ENCODE measurements at places on chromosomes 7 and 10.

- DNase-seq = no peak
Observed at GRCh38 chr7:34603711-34604444, 54.1 kb upstream of the NPSR1 start.

GRCh38 chr10:100749309-100750217 is 4.2 kb downstream of the PAX2 start:
- no peak for DNase-seq

DNA sequence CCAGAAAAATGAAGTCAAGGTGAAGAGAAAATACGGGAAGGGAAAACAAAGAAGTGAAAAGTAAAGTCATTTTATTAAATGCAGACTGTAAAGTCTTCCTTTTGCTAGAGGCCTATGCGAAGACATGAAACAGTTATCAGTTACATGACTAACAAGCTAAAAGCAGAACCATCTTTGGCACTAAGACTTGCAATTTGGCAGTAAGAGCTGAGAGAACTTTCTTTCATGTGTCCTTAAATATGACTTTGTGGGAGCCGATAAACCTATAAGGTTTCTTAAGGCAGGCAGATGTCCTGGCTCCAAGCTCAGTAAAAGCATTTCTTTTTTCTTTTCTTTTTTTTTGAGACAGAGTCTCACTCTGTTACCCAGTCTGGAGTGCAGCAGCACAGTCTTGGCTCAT is 10.4 kb downstream of the ANLN start:
- DNase-seq = no peak

DNA sequence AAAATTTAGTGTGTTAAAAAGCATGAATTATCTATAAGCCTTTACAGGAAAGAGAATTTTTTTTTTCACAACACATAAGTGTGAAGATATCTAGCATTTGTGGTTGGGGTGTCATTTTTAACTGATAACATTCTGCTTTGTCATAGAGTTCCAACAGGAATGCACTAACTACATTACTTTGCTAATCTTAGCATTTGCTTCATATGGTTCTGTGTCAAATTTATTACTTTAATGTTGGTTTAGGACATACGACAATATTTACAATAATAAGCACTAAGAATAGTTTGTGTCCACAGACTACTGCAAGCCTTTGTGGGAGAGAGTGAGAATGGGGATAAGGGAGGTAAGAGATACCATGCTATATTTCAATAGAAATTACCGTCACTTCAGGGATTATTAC is 40.6 kb upstream of the MAGI2 start:
- no peak for DNase-seq

GRCh38 chr7:100016215-100016901 is 962 bp downstream of the ZKSCAN1 start:
- DNase-seq = no peak

Data from stimulated activated naive CD8-positive, alpha-beta T cell treated with anti-CD3 and anti-CD28 coated beads, Interleukin-15, Interleukin-2, amounts not matched to agents 100 U/mL and 50 U/mL, for 24 hours (primary cell).